CD4-positive, alpha-beta T cell treated with Interleukin-21 for 1 hour (primary cell): ENCODE measurements at places on chromosomes 16 and 17.

GRCh38 chr17:2814481-2815341 lies 18.5 kb downstream of the RAP1GAP2 start:
- peak; percentile 95 for DNase-seq

GRCh38 chr16:84605339-84605848 lies 12.5 kb downstream of the COTL1 start:
- no peak for DNase-seq

DNA sequence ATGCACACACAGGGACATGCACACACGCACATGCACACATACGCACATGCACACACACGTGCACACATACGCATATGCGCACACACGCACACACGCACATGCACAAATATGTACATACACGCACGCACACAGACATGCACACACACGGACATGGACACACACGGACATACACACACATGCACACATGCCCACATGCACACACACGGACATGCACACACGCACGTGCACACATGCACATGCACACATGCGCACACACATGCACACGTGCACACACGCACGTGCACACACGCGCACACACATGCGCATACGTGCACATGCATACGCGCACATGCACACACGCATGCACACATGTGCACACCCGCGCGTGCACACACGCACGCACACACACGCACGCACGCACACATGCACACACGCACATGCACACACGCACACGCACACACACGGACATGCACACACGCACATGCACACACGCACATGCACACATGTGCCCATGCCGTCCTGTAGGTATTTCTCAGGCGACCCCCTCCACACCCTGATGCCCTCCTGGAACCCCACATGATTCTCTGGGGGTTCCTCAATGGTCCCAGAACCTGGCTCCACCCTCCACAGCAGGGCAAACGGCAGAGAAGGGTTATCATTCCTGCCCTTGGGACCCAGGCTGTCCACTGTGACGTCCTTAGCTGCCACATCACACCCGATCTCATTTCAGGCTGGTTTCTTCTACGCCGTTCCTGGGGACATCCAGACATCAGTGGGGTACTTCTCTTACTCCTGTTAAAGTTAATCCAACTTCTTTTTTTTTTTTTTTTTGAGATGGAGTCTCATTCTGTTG lies 9.6 kb upstream of the RBFOX3 start:
- no peak for DNase-seq

GRCh38 chr16:31519759-31520431 lies 7.8 kb upstream of the AHSP start:
- DNase-seq, result no peak

- DNase-seq, result no peak
Observed at GRCh38 chr16:26765087-26765486, 301.6 kb upstream of the C16orf82 start.

GRCh38 chr16:89315791-89316581 lies 98.5 kb downstream of the ZNF778 start:
- peak; percentile 80 for DNase-seq

DNA sequence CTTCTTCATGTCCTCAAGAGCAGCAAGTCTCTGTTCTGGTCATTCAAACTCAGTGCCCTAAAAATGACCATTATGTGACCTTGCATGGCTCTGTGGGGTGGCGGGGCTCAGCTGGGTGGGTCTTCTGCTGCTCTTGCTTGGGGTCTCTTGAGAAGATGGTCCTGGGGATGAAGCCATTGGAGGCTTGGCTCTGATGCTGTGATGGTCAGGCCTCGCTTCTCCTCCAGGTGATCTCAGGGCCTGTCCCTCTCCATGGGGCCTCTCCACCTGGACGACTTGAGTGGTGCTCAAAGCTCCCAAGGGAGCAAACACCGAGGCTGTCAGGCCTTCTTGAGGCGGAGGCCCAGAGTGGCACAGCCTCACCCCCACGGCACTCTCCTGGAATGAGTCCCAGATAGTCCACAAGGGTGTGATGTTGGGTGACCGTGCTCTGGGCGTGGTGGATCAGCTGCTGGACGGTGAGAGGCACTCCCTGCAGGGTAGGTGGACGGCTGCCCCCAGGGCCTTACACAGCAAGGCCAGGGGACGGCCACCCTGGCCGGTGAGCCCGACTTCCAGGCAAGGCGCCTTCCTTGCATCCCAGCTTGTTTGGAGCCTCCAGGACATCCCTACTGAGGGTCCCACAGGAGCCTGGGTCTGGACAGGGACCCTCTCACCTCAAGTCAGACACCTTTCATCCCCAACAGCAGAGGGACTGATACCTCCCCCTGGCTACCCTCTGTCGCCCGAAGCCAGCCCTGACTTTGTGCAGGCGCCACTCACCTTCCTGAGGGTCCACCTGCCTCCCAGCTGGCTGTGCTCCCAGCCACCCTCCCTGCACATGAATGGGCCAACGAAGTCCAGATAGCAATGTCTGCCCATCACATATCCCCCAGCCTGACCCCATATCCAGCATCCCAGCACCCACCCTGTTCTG lies 48.7 kb downstream of the USP22 start:
- DNase-seq, result no peak

- no peak for DNase-seq
Observed at GRCh38 chr17:54373970-54374369, 526.7 kb upstream of the TOM1L1 start.

DNA sequence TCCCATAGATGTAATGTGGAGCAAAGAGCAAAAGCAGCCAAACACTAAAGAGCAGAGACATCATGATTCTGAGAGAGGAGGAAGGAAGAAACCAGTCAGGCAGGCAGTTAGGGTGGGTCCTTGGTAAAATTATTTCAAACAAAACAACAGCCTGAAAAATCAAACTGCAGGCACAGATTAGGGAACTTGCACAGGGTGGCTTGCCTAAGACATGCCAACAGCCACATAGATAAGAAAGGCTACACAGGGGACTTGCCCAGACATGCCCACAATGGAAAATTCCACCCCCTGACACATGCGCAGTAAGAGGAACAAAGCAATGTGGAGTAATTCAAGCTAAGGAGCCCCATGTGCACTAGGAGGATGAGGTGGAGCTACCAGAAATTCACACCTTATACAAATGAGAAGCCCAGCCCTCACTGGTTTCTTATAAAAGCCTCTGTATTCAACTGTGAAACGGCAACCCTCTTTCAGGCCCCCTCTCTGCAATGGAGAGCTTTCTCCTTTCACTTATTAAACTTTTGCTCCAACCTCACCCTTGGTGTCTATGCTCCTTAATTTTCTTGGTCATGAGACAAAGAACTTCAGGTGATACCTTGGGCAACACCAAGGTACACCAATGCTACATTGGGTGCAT lies 7.3 kb upstream of the GAS7 start:
- DNase-seq, result no peak

GRCh38 chr17:76566988-76567431 lies 18.6 kb downstream of the ST6GALNAC2 start:
- DNase-seq, result no peak

GRCh38 chr17:37261286-37261685 lies 114.5 kb upstream of the C17orf78 start:
- no peak for DNase-seq
